ENCODE measurements at places on chromosomes 5 and 9. TPM values are rescaled to one million over a fixed set of nuclear protein-coding genes. Genes with fewer than 3 reads are reported as not detected.
A peak's percentile ranks its signal among the peaks of the same experiment; 100 is the strongest.

DNA sequence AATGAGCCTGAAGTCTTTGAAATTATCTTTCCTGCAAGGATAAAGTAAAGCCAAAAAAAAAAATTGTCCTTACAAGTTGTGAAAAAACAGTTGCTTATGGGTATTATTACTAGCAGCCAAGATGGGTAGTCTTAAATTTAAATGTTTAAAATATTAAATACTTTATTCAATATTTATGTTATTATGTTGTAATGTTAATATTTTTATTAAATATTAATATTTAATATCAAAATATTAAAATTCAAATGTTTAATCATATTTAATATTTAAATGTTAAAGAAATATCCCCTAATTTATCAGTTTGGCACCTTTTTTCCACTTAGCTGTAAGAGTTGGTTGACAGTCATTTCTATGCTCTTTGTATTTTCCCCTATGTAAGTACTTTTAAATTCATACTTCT is 86.1 kb downstream of the PCSK5 start:
- no peak overlapping the region for H3K27ac ChIP-seq
- H3K4me1 ChIP-seq: peaks cover 10% of the 10 kb centered on the region
- no peak overlapping the region for H3K4me3 ChIP-seq
- no peaks in the 10 kb centered on the region for H3K36me3 ChIP-seq

GRCh38 chr5:34686762-34687268 is 30.7 kb downstream of the RAI14 start:
- H3K4me3 ChIP-seq: no peak overlapping the region
- DNase-seq: peak; percentile 99
- peaks cover 22% of the 10 kb centered on the region for H3K36me3 ChIP-seq
- H3K27ac ChIP-seq: peak overlapping the region; percentile 87
- no peaks in the 10 kb centered on the region for H3K27me3 ChIP-seq
- H3K4me1 ChIP-seq: peaks cover 22% of the 10 kb centered on the region

- H3K27ac ChIP-seq: no peak overlapping the region
- H3K27me3 ChIP-seq: peaks cover 13% of the 10 kb centered on the region
- no peak for DNase-seq
- H3K4me1 ChIP-seq: no peaks in the 10 kb centered on the region
Observed at GRCh38 chr9:33719581-33720374, 75.6 kb upstream of the PRSS3 start.

- H3K36me3 ChIP-seq: peaks cover 22% of the 10 kb centered on the region
- no peak overlapping the region for H3K27ac ChIP-seq
- no peaks in the 10 kb centered on the region for H3K27me3 ChIP-seq
- no peak overlapping the region for H3K4me3 ChIP-seq
- no peaks in the 10 kb centered on the region for H3K4me1 ChIP-seq
Observed at GRCh38 chr5:142141463-142141862, 32.9 kb downstream of the NDFIP1 start.

PRSS3 gene
- total RNA-seq: 16.4 TPM

DOCK8 gene
- total RNA-seq: not detected

DEPDC1B gene
- 10.0 TPM for total RNA-seq

ATP6V0E1 gene
- total RNA-seq: 299 TPM
